H54 (cell line): ENCODE measurements at places on chromosomes 3 and 15.

GRCh38 chr3:48271763-48272498 lies 31.0 kb downstream of the ZNF589 start:
- DNase-seq, result no peak

- no peak for DNase-seq
Observed at GRCh38 chr3:160617636-160618035, 52.3 kb upstream of the KPNA4 start.

- DNase-seq, result no peak
Observed at GRCh38 chr15:100520132-100520921, 8.4 kb downstream of the CERS3 start.

DNA sequence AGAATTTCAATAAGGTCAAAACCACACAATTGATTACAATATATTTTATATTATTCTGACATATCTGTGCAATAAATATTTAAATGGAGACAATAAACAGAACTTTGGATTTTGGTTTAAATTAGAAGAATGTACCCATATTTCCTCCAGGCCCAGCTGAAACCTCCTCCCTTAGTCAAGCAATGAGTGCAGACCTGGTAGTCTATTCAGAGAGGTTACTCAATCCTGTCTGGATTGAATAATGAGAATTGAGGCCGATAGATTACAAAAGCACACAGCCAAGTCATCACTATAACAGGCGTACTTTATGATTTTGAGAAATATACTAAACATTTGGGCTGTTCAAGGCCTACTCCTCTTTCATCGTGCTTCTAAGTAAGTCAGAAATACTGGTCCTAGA lies 114.5 kb upstream of the STRIT1 start:
- DNase-seq, result no peak

DNA sequence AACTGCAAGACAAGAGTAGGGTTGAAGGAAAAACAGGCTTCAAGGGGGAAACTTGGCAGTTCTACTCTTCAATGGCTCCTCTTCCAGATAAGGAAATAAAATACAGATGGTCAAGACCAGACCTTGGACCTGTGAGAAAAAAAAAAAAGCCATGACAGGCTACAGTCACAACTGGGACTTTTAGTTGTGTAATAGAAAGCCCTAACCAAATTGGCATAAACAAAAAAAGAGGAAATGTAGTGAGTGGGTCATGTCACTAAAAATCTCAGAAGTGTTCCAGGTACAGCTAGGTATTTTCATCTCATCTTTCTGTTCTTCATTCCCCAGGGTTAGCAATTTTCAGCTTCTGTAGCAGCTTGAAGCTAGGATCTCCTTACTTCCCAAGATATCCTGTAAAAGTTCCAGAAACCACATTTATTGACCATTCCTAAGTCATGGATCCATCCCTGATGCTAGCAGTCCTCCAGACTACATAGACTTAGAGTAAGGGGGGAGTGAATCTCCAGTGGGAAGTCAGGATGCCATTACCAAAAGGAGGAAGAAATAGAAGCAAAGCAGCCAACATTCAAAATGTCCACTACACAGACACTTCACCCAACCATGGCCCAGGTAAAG lies 61.0 kb upstream of the CSTA start:
- no peak for DNase-seq

DNA sequence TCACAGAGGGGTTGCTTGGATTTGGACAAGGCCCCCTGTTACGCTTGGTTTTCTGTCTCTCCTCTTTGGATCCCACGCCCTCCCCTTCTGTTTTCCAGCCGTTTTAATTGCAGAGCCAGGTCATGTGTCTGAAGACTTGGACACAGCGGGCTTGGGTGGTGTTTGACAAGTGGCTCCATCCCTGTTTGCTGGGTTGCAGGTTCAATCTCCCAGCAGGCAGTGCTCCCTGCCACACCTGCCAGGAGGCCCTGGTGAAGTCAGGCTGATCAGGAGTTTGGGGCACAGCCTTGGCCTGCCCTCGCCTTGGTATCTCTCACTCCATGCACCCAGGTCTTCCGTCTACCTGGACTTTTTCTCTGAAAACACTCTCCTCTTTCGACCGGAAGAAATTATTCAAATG lies 59.0 kb downstream of the PLXNA1 start:
- no peak for DNase-seq

DNA sequence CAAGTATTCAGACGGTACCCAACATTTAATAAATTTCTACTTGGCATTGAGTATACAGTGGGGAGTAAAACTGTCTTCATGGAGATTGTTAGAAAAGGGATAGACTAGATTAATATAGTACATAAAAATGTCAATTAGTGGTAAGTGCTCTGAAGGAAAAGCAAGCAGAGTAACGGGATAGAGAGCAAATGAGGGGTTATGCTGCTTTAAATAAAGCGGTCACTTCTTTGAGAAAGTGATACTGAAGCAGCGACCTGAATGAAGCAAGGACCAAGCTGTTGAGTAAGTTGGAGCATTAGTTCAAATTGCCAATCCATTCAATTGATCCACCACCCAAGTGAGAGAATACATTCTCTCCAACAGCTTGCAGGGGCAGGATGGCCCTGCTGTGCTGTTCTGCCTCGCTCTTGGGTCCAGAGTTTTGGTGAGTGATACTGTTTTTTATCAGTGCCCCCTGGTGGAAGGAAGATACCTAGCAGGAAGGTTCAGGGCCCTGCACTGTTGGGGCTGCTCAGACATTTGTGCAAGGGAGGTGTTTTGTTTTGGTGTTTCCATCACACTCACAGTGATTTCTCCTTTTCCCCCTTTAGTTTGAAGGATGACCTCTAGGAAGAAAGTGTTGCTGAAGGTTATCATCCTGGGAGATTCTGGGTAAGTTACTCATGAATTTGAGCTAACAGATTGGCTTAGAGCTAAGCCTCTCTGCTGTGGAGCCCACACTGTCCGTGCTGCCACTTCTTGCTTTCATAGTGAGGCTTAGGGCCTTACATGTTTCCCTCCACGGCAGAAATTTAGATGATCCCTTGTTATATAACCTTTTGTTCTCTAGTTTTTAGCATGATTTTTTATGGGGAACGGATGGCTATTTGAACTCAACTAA lies 69.0 kb downstream of the RAB7A start:
- DNase-seq, result peak; percentile 34

DNA sequence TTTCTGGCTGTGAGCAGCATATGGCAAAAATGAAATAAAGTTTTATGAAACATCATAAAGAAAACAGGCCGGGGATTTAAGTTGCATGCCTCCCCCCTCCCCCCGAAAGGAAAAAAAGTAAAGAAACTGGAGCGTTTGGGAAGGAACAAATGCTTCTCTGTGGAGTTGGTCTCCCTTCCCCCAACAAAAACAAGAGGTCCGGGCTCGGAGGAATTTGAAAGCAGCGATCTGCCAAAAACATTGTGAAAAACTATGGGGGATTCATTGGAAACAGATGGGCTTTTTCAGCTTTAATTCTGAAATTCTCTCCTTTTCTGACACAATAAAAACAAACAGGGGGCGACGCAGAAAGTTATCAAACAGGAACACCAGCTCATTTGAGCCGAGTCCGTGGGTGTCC lies 17.0 kb downstream of the RGMA start:
- no peak for DNase-seq
